ENCODE measurements at places on chromosomes 11 and 22.

DNA sequence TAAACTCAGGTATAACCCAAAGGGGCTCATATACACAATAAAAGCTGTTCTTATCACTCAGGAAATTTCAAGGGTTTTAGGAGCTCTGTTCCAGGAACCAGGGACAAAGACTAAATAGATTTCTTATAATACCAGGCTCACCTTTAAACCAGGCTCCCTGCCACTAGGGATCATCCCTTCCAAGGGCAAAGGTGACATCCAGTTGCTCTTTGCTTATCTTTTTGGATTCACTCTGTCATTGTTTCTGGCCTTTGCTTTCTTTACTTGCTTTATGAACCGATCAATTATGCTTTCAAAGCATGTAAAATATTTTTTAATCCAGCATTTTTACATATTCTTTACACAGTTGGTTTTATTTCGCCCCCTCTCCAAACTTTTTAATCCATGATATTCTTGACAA lies 321.7 kb upstream of the SYN3 start:
- no peak for DNase-seq

DNA sequence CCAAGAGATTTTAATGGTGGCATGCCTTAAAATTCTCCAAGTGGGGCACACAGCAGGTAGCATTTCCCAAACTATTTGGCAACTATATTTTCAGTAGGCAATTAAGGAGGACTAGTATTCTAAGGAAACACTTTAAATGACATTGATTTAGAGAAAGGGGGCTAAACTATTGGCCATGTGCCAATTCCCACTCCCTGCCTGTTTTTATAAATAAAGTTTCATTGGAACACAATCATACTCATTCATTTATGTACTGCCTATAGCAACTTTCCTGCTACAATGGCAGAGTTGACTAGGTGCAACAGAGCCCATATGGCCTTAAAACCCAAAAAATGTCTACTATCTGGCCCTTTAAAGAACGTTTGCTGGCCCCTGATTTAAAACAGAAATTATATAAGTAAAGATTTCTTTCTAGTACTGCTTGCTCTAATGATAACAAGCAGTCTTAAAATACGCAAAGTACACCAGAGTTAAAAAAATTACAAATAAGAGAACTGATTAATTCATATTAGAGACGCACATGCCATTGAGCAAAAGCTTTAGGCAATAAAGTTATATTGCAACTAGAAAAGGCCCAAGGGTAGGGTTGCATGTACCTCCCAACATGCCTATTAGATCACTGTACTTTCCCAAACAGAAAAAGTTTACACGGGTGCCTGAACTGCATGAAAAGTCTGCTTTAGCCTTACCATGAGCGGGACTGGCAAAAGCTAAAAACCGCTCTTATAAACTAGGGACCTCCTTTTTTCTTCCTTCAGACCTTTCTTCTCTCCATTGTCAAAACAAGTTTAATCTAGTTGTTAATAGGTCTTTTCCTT lies 14.2 kb downstream of the E2F8 start:
- no peak for DNase-seq

GRCh38 chr11:59114344-59114743 lies 7.3 kb downstream of the FAM111B start:
- DNase-seq: no peak

- no peak for DNase-seq
These were observed 172.3 kb downstream of the LDLRAD3 start for GRCh38 chr11:36116161-36116560.

GRCh38 chr11:77042111-77042726 lies 8.0 kb downstream of the B3GNT6 start:
- no peak for DNase-seq

DNA sequence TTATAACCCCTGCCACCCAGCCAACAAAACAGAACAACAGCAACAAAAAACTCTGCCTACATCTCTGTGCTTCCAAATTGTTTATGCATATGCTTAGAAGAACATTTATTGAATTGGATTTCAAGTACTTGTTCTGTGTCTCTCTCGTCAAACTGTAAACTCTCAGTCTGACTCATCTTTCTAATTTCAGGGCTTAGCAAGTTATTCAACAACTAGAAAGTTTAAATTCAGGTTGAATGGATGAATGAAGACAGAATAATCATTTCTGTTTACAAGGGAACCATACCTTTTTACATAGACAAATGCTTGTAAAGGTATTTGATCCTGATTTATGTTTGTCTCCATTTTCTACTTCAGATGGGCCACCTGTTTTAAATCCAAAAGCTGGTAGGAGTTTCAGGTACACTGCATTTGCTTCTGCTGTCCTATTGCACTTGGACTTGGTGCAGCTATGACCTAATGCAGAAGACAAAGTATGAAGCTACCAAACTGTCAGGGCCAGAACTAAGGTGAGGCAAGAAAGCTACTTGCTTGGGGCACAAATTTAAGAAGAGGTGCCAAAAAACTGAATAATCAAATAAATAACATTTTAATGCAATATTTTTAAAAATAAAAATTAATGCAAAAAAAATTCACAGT lies 1.6 kb upstream of the FBXO3 start:
- DNase-seq: no peak
